CD4-positive, alpha-beta T cell treated with Interleukin-15 for 4 hours (primary cell): ENCODE measurements at places on chromosomes 3 and 15.

DNA sequence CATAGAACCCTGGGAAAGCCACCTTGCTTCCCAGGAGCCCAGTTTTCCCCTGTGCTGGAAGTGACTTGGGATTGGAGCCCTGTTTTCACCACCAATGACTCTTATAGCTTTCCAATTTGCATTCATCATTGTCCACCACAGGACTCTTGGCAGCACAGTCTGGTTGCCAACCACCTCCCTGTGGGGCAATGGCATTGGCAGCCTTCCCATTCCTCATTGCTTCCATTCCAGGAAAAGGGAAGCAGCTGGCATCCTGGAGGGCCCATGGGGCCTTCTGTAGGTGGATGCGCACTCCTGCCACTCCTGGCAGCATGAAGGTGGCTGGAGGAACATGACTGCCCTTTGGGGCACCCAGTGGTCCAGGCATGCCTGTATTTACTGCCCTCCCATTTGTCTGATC, 57.7 kb downstream of the FEM1B start:
- no peak for DNase-seq

GRCh38 chr3:111762537-111762936, 96.5 kb upstream of the PHLDB2 start:
- no peak for DNase-seq

DNA sequence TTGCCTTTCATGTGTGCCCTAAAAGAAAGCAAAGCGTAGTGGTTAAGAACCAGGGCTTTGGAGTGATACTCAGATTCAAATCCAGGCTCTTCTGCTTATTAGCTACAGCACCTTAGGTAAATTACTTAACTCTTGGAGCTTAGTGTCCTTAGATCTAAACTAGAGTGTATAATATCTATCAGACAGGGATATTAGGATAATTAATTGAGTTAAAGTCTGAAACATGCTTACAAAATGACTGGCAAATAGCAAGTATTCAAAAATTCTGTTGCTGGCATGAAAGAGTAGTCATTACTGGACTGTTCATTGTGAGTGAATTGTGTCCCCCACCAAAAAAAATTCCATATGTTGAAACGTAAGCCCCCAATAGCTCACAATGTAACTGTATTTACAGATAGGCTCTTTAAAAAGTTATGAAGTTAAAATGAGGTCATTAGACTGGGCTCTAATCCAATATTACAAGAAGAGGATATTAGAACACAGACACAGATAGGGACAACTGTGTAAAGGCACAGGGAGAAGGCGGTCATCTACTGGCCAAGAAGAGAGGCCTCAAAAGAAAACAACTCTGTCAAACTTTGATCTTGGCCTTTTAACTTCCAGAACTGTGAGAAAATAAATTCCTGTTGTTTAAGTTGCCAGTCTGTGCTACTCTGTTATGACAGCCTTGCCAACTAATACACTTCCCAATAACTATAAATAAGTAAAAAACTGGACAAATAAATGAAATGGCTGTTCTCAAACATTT, 60.4 kb upstream of the LRRC3B start:
- DNase-seq, result no peak

GRCh38 chr3:34015204-34016142, 217.0 kb downstream of the PDCD6IP start:
- DNase-seq, result no peak

GRCh38 chr3:16374047-16374934, 109.3 kb downstream of the OXNAD1 start:
- no peak for DNase-seq

DNA sequence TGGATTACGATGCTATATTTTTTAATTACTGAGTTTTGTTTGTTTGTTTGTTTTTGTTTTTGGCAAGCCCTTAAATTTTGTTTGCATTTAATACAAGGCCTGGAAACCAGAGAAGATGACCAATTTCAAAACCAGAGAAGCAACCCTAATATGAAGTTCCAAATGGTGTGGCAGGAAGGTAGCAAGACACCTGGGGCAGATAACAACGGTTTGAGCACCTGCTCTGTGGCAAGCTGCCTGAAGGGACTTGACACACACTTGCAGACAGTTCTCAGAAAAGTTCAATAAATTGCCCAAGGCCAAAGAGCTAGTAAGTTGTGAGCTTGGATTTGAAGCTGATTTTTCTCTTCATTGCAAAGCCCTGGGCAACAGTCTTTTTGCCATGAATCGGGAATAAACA, 151.2 kb upstream of the UBE2E1 start:
- no peak for DNase-seq
